ENCODE measurements at places on chromosomes 2 and 18. TPM values are rescaled to one million over a fixed set of nuclear protein-coding genes. Genes with fewer than 3 reads are reported as not detected.

The KIF5C gene
- total RNA-seq = 421 TPM

The PDE11A gene
- 3.9 TPM for total RNA-seq

The RAD51AP2 gene
- total RNA-seq = 1.2 TPM

The ELOA2 gene
- total RNA-seq = not detected

The APCDD1 gene
- total RNA-seq = 26.8 TPM

The FOXI3 gene
- not detected for total RNA-seq

The UGT1A10 gene
- total RNA-seq = not detected

The LIMS1 gene
- 20.8 TPM for total RNA-seq

The GALNT14 gene
- total RNA-seq = 20.5 TPM

The SLC66A2 gene
- total RNA-seq = 34.1 TPM

The SLC9A2 gene
- total RNA-seq = 1.8 TPM

The RGPD3 gene
- total RNA-seq = 1.2 TPM

The PLEKHH2 gene
- total RNA-seq = 7.6 TPM
